ENCODE measurements at places on chromosomes 3 and 15.

DNA sequence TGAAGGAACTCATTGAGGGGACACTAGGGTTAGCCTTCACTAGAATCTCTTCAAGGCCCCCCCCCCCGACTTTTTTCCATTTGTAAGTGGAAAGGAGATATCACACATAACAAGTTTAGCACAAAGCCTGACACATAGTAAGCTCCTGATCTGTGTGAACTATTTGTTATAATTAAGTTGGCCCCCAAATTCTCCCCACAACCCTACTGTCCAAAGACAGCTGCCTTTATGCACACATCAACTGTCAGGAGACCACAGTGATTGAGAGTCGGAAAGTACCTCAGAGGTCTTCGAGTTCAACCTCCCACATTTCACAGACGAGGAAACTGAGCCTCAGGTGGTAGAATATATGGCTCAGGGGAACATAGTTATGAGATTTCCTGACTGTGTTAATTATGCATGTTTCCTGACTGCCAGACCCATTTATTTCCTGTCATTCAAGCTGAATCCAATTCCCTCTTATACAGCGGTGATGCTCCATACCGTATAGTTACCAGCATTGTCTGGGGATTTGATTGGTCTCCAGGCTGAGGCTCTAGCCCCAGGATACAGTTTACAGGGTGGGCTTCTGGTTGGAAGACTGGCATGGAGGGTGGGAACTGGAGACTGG is 227.4 kb upstream of the CMC1 start:
- no peak for DNase-seq

GRCh38 chr15:93121107-93121506 is 32.1 kb upstream of the RGMA start:
- no peak for DNase-seq

- DNase-seq, result no peak
Observed at GRCh38 chr3:48748754-48749153, 31.7 kb upstream of the IP6K2 start.

GRCh38 chr3:114144909-114145688 is 33.8 kb downstream of the DRD3 start:
- DNase-seq, result no peak

- no peak for DNase-seq
Observed at GRCh38 chr15:101781928-101782327, 21.4 kb upstream of the OR4F6 start.

GRCh38 chr3:78659386-78659987 is 1108.3 kb downstream of the ROBO1 start:
- peak; percentile 47 for DNase-seq

DNA sequence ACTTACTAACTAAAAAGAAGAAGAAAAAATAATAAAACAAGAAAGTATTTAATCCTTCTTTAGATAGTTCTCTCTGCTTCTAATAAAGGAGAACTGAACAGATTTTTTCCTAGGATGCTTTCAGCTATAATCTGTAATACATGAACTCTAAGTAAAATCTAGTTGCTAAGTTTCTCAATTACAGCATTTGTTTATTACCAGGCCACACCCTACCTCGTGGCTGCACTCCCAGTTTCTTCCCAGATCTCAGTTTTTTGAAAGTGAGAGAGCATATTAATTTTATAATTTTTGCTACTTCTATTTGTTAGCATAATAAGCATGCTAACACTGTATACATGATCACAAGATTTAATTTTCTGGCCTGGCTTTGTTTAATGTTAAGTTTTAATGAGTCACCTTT is 258.3 kb downstream of the IL5RA start:
- DNase-seq, result no peak

- no peak for DNase-seq
Observed at GRCh38 chr15:84788500-84788899, 28.7 kb upstream of the ALPK3 start.

DNA sequence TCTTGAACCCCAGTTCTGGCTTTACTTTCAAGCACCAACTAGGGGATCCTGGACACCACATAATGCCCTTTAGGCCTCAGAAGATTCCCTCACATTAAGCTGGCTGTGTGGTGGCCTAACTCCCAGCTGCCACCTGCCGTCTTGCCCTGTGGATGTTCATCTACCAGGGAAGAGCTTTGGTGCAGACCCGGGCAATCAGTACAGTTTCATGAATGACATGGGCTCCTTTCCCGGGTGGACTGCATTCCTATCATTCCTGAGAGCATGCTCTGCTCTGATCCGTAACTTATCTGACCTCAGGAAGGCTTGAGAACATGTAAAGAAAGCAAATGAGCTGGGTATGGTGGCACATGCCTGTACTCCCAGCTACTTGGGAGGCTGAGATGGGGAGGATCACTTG is 50.0 kb upstream of the GSK3B start:
- no peak for DNase-seq

- DNase-seq, result peak; percentile 68
Observed at GRCh38 chr15:43187544-43188155, 2.4 kb downstream of the CCNDBP1 start.

- no peak for DNase-seq
Observed at GRCh38 chr15:87623832-87624231, 632.7 kb downstream of the NTRK3 start.

DNA sequence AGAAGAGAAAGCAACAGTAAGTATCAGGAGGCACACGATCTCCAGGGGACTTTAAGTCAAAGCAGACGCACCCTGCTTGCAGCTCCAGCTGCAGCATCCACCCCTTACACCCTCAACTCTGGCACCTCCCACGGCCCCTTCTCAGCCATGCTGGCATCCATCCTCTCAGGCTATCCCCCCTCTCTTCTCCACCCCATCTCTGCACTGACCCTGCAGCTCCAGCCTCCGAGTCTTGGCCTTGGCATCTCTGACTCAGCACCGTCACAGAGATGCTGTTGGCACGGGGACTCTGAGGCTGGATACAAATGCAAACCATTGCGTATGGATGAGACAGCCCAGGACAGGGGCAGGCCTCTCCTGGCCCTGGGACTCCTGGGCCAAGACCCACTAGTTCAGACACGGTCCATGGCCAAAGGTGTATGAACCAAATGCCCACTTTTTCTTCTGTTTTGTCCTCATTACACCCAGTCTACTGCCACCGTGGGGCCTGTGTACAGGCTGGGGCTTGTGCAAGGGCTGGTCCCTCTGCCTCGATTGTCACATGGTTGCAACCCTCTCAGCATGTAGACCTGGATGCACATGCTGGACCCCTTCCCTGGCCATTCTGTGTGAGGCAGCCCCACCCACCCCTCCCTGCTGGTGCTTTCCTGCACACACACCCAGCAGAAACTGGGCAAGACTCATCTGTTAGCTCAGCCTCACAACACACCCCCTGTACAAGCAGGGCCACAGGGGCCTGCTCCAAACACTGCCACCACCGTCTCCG is 18.7 kb upstream of the ZXDC start:
- no peak for DNase-seq

- no peak for DNase-seq
Observed at GRCh38 chr3:134463676-134464063, 22.1 kb downstream of the ANAPC13 start.

GRCh38 chr3:161989012-161989411 is 492.4 kb downstream of the OTOL1 start:
- DNase-seq, result no peak

- no peak for DNase-seq
Observed at GRCh38 chr3:169150920-169151319, 512.6 kb downstream of the MECOM start.

- DNase-seq, result peak; percentile 24
Observed at GRCh38 chr3:131053043-131053859, 26.6 kb downstream of the NEK11 start.

DNA sequence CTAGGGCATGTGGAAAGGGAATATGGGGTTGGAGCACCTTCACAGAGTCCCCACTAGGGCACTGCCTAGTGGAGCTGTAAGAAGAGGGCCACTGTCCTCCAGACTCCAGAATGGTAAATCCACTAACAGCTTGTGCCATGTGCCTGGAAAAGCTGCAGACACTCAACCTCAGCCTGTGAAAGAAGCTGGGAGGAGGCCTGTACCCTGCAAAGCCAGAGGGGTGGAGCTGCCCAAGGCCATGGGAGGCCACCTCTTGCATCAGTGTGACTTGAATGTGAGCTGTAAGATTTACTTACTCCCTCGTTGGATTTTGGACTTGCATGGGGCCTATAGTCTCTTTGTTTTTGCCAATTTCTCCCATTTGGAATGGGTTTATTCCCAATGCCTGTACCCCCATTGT is 705.2 kb upstream of the ROBO1 start:
- no peak for DNase-seq

DNA sequence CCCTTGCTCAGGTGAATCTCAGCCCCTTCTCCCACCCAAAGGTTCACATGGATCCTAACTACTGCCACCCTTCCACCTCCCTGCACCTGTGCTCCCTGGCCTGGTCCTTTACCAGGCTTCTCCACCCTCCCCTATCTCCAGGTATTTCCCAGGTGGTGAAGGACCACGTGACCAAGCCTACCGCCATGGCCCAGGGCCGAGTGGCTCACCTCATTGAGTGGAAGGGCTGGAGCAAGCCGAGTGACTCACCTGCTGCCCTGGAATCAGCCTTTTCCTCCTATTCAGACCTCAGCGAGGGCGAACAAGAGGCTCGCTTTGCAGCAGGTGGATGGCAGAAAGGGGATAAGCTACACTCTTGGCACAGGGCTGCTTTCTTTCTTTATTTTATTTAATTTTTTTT is 4.5 kb downstream of the FAM131A start:
- DNase-seq, result no peak

GRCh38 chr3:27378331-27378730 is 9.1 kb upstream of the NEK10 start:
- no peak for DNase-seq

DNA sequence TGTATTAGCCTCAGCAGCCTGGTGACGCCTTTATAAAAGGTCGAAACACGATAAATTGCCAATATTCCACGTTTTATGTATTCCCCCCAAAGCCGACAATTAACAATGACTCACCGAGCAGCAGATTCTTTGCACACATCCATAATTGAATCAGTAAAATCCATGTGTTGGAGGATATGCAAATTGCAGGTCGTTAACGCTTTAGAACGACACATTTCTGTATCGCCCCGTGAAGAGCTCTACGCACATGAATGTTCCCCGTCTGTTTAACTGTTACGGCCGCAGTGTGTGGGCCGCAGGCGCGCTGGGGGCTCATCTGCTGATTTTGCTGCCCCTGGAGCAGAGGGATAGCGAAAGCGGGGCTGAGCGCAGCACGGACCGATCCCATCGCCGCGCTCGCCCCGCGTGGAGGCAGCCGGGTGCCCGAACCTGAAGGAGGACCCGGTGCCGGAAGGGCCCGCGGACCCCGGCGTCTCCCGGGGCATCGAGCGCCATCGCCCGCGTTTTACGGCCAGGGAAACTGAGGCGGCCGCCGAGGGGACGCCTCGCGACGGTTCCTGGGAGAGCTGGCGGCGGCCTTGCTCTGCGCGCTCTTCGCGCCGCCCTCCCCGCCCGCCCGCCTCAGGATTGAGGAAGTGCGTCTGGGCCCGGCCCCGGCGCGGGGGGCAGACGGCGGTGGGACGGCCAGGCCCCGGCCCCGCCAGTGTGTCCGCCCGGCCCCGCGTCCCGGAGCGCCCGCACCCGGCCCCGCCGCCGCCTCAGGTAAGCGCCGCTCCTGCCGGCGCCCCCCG is at the start of gene LRRK1:
Gene LRRK1 (plus strand): TSS at position 668 of the 791 bp plus-strand sequence. CDS start 5,276 bp downstream, outside the sequence.
- DNase-seq, result peak; percentile 18

DNA sequence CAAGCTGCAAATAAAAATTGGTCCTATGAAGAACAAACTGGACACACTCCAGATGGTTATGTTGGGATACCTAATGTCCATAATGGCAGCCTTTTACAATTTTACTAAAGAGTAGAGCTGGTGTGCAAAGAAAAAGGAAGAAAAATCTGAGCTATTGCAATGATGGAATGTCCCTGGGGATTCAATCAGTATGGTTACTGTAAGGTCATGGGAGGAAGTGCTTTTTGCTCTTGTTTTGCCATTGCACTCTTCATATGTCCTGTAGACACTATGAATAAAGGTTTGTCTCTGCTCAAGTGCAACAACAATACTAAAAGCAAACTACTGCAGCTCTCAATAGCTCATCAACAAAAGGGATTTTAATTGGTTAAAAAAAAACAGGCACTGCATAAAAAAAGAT is 5.4 kb downstream of the PFN2 start:
- no peak for DNase-seq

- DNase-seq, result no peak
Observed at GRCh38 chr3:51836606-51837005, 24.8 kb upstream of the IQCF2 start.

DNA sequence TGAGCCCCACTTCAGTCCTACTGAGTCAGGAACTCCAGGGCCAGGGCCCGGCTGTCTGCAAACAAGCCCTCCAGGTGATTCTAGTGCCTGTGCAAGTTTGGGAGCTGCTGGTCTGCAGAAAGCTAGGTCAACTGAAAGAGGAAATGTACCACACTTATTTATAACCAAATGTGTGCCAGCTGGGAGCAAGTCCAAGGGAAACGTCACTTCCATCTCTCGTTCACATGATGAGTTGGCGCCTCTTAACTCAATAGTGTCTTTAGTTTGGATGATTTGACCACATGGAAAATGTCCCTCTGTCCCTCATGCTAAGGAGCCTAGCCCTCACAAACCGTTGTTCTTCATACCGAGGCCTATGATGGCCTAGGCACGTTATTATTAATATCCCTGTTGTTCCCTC is 43.2 kb downstream of the GOLGA8S start:
- DNase-seq, result no peak

GRCh38 chr15:73686781-73687256 is 2.6 kb downstream of the CD276 start:
- DNase-seq, result peak; percentile 85

DNA sequence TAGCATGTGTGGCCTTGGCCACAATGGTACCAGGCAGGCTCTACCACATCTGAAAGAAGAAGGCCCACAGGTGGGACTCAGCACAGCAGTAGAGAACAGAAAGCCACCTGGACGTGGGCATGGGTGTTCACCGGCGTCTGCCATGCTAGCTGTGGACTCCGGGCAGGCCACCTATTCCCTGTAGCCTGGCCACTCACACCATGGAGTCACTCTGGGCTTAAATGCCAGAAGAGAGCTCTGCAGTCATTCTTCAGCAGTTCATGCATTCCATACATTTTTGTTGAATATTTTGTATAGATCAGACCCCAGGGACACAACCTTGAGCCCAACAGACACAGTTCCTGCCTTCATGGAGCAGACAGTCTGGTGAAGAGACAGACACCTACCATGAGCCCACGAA is 138.6 kb downstream of the SRGAP3 start:
- DNase-seq, result no peak

DNA sequence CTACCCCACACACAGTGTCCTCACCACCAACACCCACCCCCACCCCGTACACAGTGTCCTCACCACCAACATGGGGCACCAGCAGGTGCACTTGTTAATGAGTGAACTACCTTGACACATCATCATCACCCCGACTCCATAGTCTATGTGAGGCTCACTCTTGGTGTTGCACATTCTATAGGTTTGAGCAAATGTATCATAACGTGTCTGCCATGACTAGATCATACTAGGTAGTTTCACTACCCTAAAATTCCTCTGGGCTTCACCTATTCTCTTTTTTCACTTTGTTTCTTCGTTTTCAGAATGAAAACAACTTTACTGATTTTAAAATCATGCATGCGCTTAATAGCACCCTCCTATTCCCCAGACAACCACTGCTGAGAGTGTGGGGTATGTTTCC is 102.6 kb upstream of the SLC6A6 start:
- DNase-seq, result no peak

GRCh38 chr3:51940648-51941462 is 849 bp downstream of the RRP9 start:
- no peak for DNase-seq

Measured in kidney capillary endothelial cell (primary cell).